ENCODE measurements at places on chromosomes 12 and 14.

GRCh38 chr12:91516695-91517047 lies 334.1 kb upstream of the DCN start:
- DNase-seq, result no peak

GRCh38 chr12:132827763-132828703 lies 636 bp downstream of the GOLGA3 start:
- peak; percentile 19 for DNase-seq

DNA sequence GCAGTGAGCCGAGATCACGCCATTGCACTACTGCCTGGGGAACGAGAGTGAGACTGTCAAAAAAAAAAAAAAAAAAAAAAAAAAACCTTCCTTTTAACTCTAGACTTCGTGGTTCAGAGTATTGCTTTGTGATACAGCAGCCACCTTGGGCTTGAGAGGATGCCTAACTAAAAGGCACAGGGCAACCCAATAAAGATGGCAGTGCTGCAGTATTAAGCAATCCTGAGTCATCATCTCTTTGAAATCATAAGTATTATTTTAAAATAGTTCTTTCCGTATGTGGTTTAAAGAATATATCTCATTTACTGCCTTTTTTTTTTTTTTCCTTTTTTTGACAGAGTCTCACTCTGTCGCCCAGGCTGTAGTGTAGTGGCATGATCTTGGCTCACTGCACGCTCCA lies 116.1 kb downstream of the PLEKHA5 start:
- no peak for DNase-seq

DNA sequence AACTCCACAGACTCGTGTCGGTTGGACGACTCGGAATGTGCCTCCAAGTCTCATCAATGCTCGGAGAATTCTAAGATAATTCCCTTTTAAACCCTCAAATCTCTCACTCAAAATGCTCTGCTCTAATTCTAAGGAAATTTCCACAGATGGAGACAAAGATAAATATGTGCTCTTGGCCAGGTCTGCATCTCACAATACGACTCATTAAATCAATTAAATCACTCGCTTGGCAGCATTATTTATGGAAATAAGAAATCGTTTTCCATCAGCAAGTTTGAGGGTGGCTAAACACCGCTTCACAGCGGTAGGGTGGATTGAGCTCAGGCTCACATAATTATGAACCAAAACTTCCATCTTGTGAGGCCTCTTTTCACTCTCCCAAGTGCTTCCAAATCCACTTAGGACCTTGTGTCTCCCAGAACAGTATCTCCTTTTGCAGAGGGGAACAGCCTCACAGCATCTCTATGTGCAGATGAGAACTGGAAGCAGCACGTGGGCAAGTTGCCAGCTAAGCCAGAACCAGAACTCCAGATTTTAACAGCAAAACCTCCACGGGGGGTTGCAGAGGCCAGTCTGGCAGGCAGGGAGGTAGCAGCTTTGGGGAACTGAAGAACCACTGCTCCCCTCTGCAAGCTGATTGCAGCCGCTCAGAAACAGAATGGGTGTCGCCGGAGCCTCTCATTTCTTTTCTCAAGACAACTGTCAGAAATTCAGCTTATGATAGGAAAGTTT lies 43.8 kb downstream of the RIMBP2 start:
- no peak for DNase-seq

- no peak for DNase-seq
Observed at GRCh38 chr12:55116152-55116551, 10.1 kb upstream of the OR9K2 start.

DNA sequence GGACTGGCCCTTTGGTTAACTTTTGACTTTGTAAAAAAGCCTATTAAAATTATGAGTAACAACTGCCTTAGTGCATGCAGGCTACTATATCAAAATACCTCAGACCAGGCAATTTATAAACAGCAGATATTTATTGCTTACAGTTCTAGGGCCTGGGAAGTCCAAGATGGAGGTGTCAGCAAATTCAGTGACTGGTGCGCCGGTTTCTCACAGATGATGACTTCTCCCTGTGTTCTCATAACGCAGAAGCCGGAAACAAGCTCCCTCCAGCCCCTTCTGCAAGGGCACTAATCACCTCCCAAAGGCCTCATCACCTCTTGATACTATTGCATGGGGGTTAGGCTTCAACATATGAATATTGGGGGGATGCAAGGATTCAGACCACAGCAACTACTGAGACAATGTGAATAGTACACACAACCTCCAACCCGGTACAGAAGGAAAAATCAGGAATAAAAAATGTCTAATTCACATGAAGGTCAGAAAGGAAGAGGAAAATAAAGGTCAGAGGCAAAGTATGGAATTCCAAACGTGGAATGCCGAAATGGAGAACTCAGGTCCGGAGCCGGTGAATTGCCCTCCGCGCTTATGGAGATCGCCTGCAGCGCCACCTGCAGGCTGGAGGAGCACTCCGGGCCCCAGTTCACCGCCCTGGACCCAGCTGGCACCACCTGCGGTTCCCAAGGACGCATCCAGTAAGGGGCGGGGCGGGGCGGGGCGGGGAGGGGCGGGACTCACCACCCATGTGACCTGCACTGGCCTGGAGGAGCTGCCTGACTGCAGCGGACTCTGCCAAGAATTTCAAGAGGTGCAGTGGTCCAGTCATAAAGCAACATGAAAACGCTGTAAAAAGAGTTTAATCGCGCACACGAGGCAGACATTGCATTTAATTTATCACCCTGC lies 203.4 kb downstream of the KIF26A start:
- DNase-seq, result peak; percentile 48

DNA sequence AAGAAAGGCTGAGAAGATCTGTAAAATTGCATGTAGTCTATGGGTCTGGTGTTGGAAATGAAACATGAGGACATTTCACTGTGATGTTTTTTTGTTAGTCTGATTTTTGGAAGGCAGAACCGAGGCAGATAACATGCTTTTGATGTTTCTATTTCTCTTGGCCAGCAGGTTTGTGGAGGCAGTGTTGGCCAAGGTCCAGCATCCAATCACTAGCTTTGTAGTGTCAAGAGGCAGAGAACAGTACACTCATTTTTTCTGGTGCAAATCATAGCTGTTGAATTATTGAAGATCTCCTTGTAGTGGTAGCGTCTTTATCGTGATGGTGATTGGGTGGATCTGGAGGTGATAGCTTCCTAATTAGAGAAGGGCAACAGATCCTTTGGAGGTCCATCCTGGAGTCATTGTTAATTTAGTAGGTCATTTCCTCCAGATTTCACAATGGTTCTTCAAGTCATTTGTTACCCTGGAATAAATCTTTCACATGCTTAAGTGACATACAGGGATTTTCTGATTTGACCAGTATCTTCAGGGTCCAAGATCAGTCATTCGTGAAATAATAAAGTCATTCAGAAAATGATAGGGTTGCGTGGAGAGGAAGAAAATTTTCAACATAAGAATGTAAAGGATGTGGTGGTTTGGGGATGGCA lies 252.4 kb upstream of the CPNE8 start:
- DNase-seq, result no peak

GRCh38 chr12:87953256-87953860 lies 75.8 kb downstream of the C12orf50 start:
- DNase-seq, result peak; percentile 74

- DNase-seq, result peak; percentile 21
Observed at GRCh38 chr14:35558680-35559079, 24.7 kb downstream of the INSM2 start.

DNA sequence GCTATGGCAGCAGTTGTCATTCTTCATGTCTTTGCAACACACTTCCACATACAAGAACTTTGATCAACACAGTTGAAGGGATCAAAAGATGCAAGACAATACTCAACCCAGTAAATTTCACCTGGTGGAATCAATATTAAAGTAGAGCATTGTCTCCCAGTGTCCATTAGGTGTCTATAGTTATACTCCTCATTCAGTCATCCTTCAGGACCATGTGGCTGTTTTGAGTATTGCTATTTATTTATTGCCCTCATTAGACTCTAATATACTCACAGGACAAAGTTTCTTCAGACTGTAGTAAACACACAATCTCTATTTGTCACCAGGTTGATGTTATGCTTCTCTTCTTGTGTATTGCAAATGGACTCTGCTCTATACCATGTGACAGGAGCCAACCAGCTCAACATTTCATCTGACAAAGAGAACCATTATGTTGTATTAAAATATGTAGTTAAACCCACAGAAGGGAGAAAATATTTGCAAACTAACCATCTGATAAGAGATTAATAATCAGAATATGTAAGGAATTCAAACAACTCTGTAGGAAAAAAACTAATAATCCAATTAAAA lies 146.6 kb downstream of the TGFB3 start:
- no peak for DNase-seq

- DNase-seq, result no peak
Observed at GRCh38 chr12:18576104-18576626, 161.6 kb downstream of the PLCZ1 start.

- no peak for DNase-seq
Observed at GRCh38 chr12:130422676-130423075, 85.0 kb downstream of the PIWIL1 start.

GRCh38 chr12:57738661-57739237 lies at the start of gene AGAP2:
Gene AGAP2, minus strand, starts transcription at chr12:57738742. Its CDS starts 496 bp downstream, at chr12:57738246.
- DNase-seq, result peak; percentile 73

DNA sequence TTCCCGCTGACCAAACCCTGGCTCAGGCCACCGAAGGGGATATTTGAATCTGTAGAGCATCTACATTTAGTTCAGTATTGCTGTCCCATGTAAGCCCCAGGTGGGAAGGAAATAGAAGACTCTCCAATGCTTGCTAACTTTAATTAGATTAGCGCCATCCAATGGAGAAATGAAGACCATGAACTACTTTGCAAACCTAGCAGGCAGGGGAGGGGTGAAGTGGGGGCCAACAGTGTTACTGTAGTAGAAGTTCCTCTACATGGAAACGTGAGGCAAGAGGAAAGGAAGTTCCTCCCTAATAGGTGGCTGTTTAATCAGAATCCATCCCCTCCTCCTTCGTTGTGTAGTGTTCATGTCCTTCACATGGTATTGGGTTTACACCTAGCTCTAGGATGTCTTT lies 9.3 kb upstream of the DENND5B start:
- no peak for DNase-seq

GRCh38 chr14:37082449-37082848 lies 90.0 kb downstream of the SLC25A21 start:
- no peak for DNase-seq

DNA sequence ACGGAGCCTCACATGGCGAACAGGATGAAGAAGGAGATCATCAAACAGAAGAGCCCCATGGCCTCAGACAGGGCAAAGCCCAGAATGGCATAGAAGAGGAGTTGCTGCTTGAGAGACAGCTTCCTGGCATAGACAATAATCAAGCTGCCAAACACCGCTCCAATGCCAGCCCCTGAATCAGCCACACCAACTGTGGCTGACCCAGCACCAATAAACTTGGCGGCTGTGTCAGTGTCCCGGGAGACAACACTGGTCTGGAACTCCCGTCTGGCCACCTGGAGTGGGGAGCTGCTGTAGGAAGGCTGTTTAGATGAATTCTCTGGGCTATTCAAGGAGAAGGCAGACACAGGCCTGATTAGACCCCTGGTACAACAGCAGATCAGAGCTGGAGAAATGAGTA lies 100.1 kb downstream of the HEATR5A start:
- DNase-seq, result no peak

GRCh38 chr12:124684496-124684895 lies 117.1 kb upstream of the NCOR2 start:
- no peak for DNase-seq
